ENCODE measurements at places on chromosomes 4 and X.

- no peak for DNase-seq
These were observed 43.1 kb upstream of the FGF2 start for GRCh38 chr4:122783301-122784215.

DNA sequence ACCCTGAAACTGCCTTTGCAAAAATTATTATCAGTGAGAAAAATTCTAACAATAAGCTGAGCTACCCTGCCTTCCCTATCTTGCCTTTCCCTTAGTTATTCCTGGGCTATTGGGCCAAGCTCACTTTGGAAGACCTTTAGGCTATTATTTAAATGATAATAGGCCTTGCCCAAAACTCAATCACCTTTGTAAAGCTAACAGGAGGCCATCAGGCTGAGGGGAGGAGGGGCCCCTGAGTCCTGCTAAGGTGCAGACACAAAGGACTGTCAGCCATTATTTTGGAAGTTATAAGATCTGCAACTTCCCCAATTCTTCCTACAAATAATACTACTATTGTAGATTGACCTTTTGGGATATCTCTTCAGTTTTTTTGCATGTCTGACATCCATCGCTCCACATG is 278.8 kb upstream of the DIAPH2 start:
- no peak for DNase-seq

- DNase-seq: no peak
These were observed 63.2 kb upstream of the STARD8 start for GRCh38 chrX:68584221-68584620.

DNA sequence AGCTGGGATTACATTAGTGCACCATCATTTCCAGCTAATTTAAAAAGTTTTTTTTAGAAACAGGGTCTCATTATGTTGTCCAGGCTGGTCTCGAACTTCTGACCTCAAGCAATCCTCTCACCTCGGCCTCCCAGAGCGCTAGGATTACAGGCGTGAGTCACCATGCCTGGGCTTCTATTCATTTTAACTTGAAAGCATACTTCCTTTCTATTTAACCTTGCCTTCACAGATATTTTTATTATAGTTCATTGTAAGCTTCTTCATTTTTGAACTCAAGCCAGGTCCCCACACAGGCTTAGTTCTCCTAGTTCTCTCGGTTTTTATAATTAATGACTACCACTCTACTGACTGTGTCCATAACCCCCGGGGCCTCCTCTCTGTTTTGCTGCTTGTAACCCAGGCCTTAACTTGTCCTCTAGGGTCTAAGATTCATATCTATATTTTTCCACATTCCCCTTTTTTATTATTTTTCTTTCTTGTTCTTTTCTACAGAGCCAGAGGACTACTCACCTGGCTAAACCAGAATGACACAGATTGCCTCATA is 50.7 kb downstream of the SNX12 start:
- no peak for DNase-seq

GRCh38 chr4:186852964-186853391 is 129.3 kb upstream of the FAT1 start:
- no peak for DNase-seq

- DNase-seq: no peak
These were observed 31.2 kb downstream of the CCNI start for GRCh38 chr4:77044461-77045150.

DNA sequence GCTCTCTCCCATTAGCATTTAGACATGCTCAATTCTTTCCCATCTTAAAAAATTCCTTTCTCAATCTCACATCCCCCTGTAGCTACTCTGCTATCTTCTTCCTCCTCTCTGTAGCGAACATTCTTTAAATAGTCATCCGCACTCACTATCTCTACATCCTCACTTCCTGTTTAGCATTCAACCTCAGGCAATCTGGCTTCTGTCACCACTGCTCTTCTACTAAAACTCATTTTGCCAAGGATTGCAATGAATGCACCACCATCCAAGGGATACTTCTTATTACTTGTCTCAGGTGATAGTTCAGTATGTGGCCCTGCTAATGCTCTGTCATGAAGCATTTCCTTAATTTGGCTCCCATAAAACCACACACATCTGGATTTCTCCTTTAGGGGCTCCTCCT is 10.9 kb upstream of the TET2 start:
- DNase-seq: no peak

Data from activated effector memory CD4-positive, alpha-beta T cell treated with Interleukin-2 at 50 U/mL for 16 hours (primary cell).